Activated CD8-positive, alpha-beta memory T cell treated with anti-CD3 and anti-CD28 coated beads, Interleukin-2, amount 10 ng/mL, durations not matched to agents 7 days and 5 days (primary cell): ENCODE measurements at places on chromosomes 6 and 20. TPM values are rescaled to one million over a fixed set of nuclear protein-coding genes. Genes with fewer than 3 reads are reported as not detected.
A peak's percentile ranks its signal among the peaks of the same experiment; 100 is the strongest.

DNA sequence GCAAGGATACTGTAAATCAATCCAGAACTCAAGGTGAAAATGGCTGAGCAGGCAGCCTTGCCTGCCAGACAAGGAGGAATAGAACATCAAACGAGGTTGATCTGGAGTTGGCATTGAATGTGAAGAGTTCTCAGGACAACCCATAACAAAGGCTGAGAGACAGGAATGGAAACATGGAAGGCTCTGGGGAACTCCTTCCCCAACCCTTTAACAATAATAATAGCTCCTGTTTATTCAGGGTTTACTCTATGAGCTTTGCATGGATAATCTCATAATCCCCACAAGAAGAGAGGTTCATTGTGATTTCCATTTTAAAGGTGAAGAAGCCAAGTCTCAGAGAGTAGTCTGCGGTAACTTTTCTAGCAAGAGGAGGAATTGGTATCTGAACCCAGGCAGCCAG is 151.7 kb downstream of the SOD2 start:
- H3K36me3 ChIP-seq: no peaks in the 10 kb centered on the region
- H3K27me3 ChIP-seq: peaks cover 5% of the 10 kb centered on the region
- H3K4me3 ChIP-seq: no peak overlapping the region
- DNase-seq: no peak
- H3K4me1 ChIP-seq: no peaks in the 10 kb centered on the region
- H3K27ac ChIP-seq: no peak overlapping the region

GRCh38 chr6:152783217-152783878 is 32.8 kb downstream of the VIP start:
- no peaks in the 10 kb centered on the region for H3K36me3 ChIP-seq
- no peaks in the 10 kb centered on the region for H3K27me3 ChIP-seq
- H3K27ac ChIP-seq: no peak overlapping the region
- no peak overlapping the region for H3K4me3 ChIP-seq
- DNase-seq: no peak
- H3K4me1 ChIP-seq: no peaks in the 10 kb centered on the region

DNA sequence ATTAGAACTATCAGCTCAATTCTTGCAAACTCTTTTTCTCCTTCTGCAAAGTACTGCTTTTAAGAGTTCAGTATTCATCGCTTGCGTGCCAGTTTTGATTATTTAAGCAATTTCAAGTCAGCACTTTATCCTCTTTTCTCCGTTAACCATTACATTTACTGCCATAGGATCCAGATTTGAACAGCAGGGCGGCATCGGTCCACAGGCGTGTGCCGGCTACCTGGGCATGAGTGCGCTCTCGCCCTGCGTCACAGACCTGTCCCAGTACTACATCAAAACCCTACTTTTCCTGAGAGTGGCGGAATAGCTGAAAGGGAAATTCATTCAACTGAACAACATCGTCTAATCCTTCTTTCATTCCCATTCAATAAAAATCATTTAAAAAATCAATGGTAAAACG is 53.4 kb downstream of the MYLK4 start:
- no peak overlapping the region for H3K27ac ChIP-seq
- DNase-seq: no peak
- H3K4me3 ChIP-seq: no peak overlapping the region
- no peaks in the 10 kb centered on the region for H3K36me3 ChIP-seq
- peaks cover 25% of the 10 kb centered on the region for H3K27me3 ChIP-seq
- no peaks in the 10 kb centered on the region for H3K4me1 ChIP-seq

DNA sequence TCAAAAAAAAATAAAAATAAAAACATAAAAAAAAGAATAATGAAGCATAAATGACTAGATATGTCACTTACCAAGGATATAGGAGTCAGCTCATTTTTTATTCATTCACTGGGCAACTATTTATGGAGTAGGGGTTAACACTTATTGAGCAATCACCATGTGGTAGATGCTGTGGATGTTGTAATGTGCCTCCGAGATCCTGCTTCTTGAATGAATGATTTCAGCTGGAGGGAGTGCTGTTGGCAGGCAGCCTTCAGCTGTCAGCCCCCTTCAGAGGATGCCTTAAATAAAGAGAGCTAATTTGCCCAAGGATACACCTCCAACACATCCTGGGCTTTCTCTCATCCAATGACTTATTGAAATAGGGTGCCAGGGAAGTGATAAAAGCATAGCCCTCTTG is 229.5 kb upstream of the DTNBP1 start:
- DNase-seq: no peak
- peaks cover 7% of the 10 kb centered on the region for H3K27me3 ChIP-seq
- H3K27ac ChIP-seq: no peak overlapping the region
- H3K36me3 ChIP-seq: no peaks in the 10 kb centered on the region

The PHF3 gene
- 48.2 TPM for total RNA-seq

The MOG gene
- not detected for total RNA-seq

- no peaks in the 10 kb centered on the region for H3K36me3 ChIP-seq
- H3K27ac ChIP-seq: no peak overlapping the region
- DNase-seq: no peak
Observed at GRCh38 chr6:34095136-34095505, 50.8 kb downstream of the GRM4 start.

GRCh38 chr6:153539602-153540001 is 408.5 kb upstream of the RGS17 start:
- no peaks in the 10 kb centered on the region for H3K36me3 ChIP-seq
- H3K27me3 ChIP-seq: no peaks in the 10 kb centered on the region
- DNase-seq: no peak
- no peaks in the 10 kb centered on the region for H3K4me1 ChIP-seq
- H3K4me3 ChIP-seq: no peak overlapping the region

The SLC4A11 gene
- 6.0 TPM for total RNA-seq

The SYNDIG1 gene
- not detected for total RNA-seq

- H3K4me3 ChIP-seq: no peak overlapping the region
- H3K4me1 ChIP-seq: no peaks in the 10 kb centered on the region
- H3K27ac ChIP-seq: no peak overlapping the region
- DNase-seq: no peak
- no peaks in the 10 kb centered on the region for H3K27me3 ChIP-seq
Observed at GRCh38 chr6:116215414-116215813, 38.5 kb downstream of the TSPYL4 start.

DNA sequence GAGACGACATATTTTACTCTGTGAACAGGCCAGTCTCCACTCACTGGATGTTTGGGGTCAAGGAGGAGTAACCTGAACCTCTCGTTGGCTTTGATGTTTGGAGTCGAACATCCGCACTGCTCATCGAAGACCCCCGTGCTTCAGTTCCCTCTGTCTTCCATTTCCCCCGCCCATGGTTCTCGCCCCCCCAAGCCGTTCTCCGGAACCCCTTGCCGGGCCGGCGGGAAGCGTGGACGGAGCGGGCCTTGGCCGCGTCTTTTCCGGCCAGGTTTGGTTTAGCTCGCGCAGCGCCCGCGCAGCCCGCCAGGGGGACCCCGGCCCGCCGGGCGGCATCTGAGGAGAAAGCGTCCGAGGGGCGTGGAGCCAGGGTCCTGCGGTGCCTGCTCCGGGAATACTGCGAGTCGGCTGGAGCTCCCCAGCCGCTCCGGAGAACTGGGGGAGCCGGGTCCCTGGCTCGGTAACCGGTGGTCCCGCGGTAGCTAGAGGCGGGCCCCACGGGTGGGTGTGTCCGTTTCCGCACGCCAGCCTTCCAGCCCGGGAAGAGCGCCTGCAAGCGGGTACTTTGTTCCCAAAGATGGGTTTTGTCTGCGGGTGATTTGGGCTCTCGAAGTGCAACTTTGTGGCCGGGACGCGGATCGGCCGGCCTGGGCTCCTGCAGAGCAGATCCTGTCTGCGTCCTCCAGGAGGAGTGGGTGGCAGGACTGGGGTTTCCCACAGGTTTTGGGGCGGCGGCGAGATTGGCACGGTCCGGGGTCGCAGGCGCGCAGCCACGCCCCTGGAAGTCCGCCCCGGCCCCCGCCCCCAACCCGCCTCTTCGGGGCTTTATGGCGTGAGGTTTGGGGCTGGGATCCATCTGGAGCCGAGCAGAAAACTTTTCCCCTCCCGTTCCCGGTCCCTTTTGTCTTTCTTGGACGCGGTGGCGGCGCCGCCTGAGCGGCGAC is at the start of gene TMEM200A:
TMEM200A (plus strand) TSS at position 852 of the 941 bp plus-strand sequence. CDS start 74,406 bp downstream, outside the sequence.
- H3K27me3 ChIP-seq: peaks cover 34% of the 10 kb centered on the region
- peak; percentile 55 for DNase-seq

GRCh38 chr20:18272451-18272850 is 15.9 kb upstream of the ZNF133 start:
- H3K36me3 ChIP-seq: no peaks in the 10 kb centered on the region
- H3K4me1 ChIP-seq: peaks cover 9% of the 10 kb centered on the region
- H3K27ac ChIP-seq: no peak overlapping the region
- DNase-seq: no peak
- H3K27me3 ChIP-seq: peaks cover 46% of the 10 kb centered on the region

GRCh38 chr6:107820338-107821261 is 3.5 kb downstream of the SCML4 start:
- no peaks in the 10 kb centered on the region for H3K27me3 ChIP-seq
- peaks cover 23% of the 10 kb centered on the region for H3K36me3 ChIP-seq
- H3K4me3 ChIP-seq: peak overlapping the region; percentile 84
- DNase-seq: peak; percentile 66

GRCh38 chr6:56555438-56555872 is 87.2 kb downstream of the DST start:
- DNase-seq: no peak
- no peak overlapping the region for H3K4me3 ChIP-seq
- no peaks in the 10 kb centered on the region for H3K4me1 ChIP-seq

The MATN4 gene
- 0.64 TPM for total RNA-seq

DNA sequence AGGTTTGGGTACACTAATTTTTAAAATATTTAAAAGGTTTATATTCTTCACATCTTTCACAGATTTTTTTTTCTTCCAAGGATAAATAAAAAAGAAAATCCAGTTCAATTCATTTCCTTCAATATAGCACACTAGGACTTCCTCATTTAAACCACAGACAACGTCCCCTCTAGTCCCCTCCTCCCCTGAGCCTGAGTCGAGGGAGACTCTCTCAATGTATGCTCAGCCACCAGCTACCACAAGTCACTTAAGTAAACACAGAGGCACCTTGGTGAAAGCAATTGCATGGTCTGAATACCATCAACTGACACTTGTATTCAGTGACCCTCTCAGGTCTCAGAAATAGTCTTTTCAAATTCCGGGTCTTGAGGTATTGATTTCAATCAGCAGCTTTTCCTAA is 88.6 kb downstream of the SIM1 start:
- H3K4me3 ChIP-seq: no peak overlapping the region
- no peak overlapping the region for H3K27ac ChIP-seq
- H3K36me3 ChIP-seq: no peaks in the 10 kb centered on the region
- peaks cover 5% of the 10 kb centered on the region for H3K4me1 ChIP-seq
- DNase-seq: no peak
- H3K27me3 ChIP-seq: peaks cover 13% of the 10 kb centered on the region

The SLC25A27 gene
- total RNA-seq: 0.12 TPM

DNA sequence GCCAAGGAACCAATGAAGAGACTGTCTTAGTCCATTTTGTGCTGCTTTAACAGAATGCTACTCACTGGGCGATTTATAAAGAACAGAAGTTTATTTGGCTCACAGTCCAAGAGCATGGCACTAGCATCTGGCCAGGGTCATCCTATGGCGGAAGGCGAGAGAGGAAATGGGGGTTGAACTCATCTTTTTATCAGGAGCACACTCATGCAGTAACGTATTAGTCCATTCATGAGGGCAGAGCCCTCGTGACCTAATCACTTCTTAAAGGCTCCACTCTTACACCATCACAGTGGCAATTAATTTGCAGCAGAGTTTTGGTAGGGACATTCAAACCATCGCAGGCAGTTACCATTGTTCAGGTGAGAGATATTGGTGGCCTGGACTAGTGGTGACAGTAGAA is 8.5 kb downstream of the ARFGEF2 start:
- no peak for DNase-seq
- H3K4me1 ChIP-seq: peaks cover 10% of the 10 kb centered on the region
- peaks cover 7% of the 10 kb centered on the region for H3K36me3 ChIP-seq
- H3K4me3 ChIP-seq: no peak overlapping the region
- H3K27ac ChIP-seq: no peak overlapping the region
- H3K27me3 ChIP-seq: no peaks in the 10 kb centered on the region
